NCI-H526 (cell line): ENCODE measurements at places on chromosomes 12 and 14.

DNA sequence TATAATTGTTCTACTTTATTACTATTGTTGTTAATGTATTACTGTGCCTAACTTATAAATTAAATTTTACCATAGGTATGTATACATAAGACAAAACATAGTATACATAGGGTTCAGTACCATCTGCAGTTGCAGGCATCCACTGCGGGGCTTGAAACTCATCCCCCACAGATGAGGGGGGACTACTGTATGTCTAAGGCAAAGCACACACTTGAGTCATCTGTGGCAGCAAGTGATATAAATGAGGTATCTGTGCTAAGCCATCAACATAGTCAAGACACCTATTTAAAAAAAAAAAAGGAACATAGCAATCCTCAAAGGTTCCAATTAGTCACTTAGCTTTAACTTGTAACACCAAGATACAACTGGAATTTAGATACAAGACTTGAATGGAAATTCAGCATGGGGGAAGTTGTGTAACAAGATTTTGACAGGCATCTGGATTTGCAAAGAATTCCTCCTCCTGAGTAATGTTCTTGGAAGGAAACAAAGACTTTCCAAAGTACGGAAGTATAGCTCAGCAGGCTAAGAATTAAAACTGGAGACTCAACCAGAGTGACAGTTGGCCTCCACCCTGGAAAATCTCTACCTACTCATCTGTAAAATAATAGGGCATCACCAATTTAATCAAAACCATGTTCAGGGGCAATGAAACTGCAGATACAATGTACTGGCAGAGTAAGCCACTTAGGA lies 14.9 kb downstream of the DCAF5 start:
- no peak for DNase-seq

DNA sequence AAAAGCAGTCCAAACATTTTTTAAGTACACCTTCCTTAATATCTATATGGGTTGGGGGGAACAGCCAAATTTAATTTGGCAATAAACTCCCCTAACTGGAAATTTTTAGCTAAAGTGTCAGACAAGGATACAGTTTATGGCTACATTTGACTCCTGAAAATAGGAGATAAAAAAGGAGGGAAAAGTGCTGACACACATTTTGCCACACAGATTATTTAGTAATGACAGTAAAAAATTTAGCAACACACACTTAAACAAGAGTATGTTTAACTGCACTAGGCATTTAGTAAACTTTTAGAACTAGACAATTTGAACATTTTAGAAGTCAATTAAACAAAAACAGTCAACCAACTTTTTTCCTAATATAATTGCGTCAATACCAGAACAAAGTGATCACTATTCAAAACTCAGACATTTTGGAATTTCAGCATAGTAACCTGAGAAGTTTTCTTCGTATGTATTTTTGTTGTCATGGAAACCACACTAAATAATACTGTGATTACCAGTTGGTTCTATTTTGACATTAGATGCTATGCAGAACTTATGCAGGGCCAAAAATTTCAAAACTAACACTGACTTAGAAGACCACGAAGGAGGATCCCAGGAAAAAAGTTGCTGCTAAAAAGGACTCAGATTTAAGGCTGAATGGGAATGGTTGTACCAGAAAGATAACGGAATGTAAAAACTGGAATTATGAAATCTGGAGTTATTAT lies 13.4 kb downstream of the GMFB start:
- no peak for DNase-seq

- DNase-seq = no peak
Observed at GRCh38 chr12:117582135-117582784, 220.8 kb upstream of the NOS1 start.

DNA sequence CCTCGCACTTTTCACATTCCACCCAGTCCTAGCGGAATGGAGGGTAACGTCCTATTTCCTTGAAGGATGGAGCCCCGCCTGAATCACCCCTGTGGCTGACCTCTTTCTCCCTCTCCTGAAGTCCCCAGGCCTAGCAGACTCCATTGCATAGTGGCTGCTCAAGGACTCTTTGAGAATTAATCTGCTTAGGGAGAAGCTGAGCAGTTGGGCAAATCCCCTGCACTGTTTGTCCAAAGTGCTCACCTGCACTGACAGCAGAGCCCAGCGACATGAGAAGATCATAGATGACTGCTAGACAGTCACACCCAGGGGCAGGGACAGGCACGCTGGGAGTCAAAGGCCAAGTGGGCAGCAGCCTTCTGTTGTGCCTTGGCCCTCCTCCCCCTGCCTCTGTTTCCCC lies 37.7 kb upstream of the DICER1 start:
- DNase-seq = no peak

DNA sequence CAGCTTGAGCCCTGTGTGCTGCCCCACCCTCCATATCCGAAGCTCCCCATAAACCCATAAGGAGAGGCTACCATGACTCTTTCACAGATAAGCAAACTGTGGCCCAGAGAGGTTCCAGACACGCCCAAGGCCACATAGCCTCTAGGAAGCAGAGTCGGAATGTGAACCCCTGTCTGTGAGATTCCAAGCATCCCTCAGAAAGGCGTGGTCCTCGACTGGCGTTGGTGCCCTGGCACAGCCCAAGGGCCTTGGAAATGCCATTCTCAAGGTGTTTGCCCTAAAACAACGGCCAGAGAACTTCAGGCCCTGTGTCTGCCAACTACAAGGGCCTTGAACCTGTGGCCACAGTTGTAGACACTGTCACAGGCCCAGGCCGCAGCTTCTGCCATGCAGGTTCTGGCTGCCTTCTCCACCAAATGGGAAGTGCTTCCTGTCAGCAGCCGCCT lies 8.5 kb upstream of the DIO3 start:
- DNase-seq = no peak

DNA sequence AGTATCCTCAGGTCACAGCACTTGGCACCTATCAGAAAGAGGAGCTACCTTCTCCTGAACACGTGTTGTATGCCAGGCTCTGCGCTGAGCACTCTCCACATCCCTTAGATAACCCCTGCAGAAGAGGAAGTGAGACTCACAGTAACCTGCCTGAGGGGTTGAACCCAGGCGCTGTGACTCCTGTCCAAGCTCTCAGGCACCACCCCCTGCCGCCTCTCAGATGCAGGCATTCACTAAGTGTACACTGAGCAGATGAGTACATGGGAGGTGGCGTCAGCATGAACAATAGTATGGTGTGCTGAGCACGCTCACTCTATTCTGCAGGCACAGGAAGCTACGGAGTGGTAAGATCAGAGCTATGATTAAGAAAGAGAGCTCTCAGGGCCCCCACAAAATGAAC lies 21.0 kb upstream of the RIC8B start:
- no peak for DNase-seq

- no peak for DNase-seq
Observed at GRCh38 chr12:11022520-11022919, at the start of gene TAS2R19. Gene TAS2R19, minus strand, starts transcription at chr12:11022620. Its CDS starts 49 bp downstream, at chr12:11022571.

DNA sequence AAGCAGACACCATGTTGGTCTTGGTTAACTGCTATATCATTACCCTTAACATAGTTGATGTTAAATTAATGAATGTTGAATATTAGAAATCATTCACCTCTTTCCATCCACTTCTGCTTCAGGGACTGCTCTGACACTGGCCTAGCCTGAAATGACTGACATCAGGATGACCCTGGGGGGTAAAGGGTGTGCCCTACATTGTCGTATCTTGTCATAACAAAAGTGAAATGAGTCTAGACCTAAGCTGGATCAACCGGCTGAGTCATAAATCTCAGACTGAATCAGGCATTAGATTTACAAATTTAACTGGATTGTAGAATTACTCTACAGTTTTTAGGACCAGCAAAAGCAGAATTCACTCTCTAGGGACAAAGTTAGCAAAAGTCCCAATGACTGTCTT lies 35.3 kb downstream of the KICS2 start:
- DNase-seq = no peak

- peak; percentile 26 for DNase-seq
Observed at GRCh38 chr12:95554532-95555071, 3.3 kb upstream of the USP44 start.

DNA sequence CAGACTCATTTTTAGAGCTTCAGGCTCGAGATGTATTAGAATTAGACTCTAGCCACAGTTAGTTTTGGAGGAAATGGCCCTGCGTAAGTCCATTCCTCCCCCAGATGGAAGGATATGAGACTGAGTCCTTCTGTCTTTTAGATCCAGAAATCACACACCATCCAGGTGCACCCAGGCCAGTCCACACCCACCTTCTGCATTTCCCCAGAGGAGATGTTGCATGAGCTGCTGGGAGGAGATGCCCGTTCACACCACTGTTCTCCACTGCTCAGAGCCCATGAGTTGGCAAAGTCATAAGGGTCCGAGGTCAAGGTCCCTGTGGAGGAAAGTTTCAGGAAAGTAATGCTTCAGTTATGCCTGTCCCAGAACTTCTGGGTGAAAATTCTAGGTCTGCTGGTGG lies 29.2 kb downstream of the VWF start:
- no peak for DNase-seq

- DNase-seq = no peak
Observed at GRCh38 chr14:81313775-81314429, 86.2 kb downstream of the STON2 start.

DNA sequence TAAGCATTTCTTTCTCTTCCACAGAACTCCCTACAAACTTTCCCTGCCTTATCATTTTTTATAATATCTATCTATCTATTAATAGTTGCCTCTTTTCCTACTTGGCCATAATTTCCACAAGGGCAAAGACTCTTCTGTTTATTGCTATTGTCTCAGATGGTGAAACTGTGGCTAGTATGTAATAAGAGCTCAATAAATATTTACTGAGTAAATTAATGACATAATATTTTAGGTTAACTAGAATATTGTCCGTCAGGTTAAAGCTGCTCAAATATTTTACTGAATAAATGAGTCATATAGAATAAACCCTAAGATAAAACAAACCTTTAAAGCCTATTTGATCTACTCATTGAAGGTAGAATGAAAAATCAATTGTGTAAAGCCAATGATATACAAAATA lies 240.5 kb downstream of the PPFIA2 start:
- no peak for DNase-seq

- DNase-seq = no peak
Observed at GRCh38 chr12:91496337-91496736, 313.7 kb upstream of the DCN start.

- DNase-seq = no peak
Observed at GRCh38 chr14:61498303-61498702, 176.9 kb downstream of the PRKCH start.

- DNase-seq = no peak
Observed at GRCh38 chr12:601976-602699, 61.1 kb downstream of the NINJ2 start.

DNA sequence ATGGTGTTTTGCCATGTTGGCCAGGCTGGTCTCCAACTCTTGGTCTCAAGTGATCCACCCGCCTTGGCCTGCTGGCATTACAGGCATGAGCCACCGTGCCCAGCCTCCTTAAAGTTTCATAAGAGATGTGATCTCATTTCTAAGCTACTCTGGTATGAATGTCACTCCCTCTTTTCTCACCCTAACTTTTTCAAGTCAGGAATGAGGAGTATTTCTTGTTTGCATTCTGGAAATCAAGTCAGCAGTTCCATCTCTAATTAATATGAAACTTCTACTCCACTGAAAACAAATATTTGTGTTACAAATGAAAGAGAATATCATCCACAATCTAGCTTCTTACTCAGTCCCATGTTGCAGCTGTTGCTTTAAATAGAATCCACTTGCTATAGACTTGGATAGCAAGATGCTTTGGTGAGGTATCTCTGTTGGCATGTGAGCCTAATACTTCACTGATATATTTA lies 61.3 kb downstream of the ARF6 start:
- DNase-seq = no peak

GRCh38 chr12:48691826-48692487 lies 9.9 kb upstream of the KANSL2 start:
- DNase-seq = no peak

GRCh38 chr14:50619569-50620141 lies 48.5 kb downstream of the SAV1 start:
- peak; percentile 29 for DNase-seq

DNA sequence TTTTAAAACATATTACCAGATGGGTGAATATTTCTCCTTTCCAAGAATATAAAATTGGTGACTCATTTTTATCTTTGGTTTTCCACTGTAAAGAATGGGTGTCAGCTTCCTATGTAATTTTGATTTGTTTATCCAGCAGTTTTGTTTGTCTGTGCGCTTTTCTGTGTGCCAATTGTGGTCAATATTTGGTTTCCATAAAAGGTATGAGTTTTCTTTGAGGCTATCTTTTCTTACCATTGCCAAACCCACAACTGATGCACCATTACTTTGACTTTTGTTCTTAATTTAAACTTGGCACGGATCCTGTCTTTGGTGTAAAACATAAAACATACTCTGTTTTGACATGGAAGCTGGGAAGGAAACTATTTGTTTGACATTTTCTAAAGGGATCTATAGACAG lies 78.8 kb upstream of the NAV3 start:
- DNase-seq = no peak

GRCh38 chr12:70757830-70758493 lies 120.7 kb upstream of the PTPRB start:
- no peak for DNase-seq

- DNase-seq = no peak
Observed at GRCh38 chr12:24928131-24928530, 20.8 kb downstream of the BCAT1 start.

DNA sequence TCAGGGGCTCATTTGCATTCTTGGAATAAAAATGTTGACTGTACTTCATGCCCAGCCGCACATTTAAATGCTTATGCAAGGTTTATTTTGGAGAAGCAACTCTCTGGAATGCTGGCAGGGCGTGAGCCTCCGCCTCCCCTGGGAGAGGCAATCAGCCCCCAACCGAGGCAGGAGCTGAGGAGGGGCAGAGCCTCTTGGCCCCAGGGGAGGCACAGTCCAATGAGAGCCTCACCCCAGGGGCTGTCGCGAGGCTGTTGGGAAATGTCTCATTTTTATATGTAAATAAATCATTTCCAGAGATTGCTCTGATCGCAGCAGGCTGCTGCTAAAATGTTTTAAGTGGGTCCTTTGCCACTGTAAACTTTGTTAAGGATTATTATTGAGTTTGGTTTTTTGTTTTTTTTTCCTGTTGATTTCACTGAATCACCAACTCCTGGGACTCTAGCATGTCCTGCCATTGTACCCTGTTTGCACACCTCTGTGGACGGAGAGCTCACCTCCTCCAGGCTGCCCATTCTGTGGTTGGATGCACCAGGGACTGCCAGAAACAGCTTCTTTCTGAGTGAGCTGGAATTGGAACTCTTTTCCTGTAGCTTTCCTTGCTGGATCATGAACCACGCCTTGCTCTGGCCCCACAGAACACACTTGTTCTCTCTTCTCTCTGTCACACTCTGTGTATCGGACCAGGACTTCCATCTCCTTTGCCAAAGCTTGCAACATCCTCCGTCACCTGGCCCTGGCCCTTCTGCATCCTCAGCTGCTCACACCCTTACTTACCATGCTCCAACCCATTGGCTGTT lies 46.9 kb upstream of the FAM181A start:
- peak; percentile 97 for DNase-seq
